ENCODE measurements at places on chromosomes 3 and 15.

- no peak for DNase-seq
Measured at GRCh38 chr3:177538048-177538749, 340.9 kb upstream of the TBL1XR1 start.

GRCh38 chr3:58573640-58574039 is 3.6 kb downstream of the FAM107A start:
- no peak for DNase-seq

- DNase-seq = no peak
Measured at GRCh38 chr3:57958642-57959422, 49.4 kb upstream of the FLNB start.

DNA sequence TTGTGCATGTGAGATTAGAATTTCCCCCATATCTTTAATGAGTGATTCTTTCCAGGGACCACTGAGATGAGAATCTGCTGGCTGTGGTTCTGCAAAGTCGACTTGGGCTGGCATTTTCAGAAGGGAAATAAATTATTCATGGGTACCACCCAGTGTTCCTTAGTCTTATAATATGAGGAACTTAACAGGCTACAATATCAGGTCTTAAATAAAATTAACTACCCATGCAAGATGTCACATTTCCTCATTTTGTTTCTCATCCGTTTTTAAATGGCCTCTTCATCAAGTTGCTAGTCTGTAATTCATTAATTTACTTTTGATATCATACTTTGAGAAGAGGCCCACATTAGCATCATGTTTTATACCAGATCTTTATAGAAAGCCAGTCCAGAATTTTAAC is 58.3 kb upstream of the SKOR1 start:
- DNase-seq = no peak

DNA sequence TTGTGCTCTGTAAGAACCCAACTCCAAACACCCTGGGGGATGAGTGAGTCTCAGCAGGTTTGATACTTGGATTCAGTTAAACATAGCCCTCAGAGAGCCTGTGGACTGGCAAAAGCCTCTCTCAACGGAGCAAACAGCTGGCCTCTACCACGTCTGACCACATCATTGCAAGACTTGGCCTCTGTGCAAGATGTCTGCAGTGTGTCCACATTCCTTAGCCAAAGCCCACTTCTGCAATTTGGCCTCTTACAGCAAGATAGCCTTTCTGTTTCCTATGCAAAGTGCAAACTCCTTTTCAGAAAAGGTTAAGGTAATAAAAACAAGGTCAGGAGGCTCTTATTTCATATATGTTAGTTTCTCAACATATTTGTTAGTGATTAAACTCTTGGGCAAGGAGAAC is 27.9 kb downstream of the FBN1 start:
- no peak for DNase-seq

DNA sequence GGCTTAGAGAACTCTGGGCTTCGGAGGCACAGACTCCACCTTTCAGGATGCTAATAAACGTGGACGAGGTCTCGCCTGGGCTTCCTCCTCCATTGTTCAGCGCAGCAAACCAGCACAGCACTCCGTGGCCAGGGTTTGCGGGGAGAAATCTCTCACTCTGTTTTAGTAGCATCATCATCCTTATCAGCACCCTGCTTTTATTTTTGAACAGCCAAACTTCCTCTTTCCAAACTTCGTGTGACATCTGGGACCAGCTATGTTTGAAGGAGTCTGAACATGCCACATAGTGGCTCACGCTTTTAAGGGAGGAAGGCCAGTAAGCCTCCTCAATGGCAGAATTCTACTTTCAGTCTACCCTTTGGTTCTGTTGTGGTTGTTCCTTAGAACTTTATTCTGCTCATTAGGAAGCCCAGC is 149.0 kb downstream of the PGPEP1L start:
- DNase-seq = no peak

- DNase-seq = no peak
Measured at GRCh38 chr3:65200310-65200970, 512.6 kb upstream of the ADAMTS9 start.

GRCh38 chr3:10140996-10141546 is 507 bp upstream of the VHL start:
- no peak for DNase-seq

- no peak for DNase-seq
Measured at GRCh38 chr3:133209871-133210550, 171.8 kb downstream of the TMEM108 start.

DNA sequence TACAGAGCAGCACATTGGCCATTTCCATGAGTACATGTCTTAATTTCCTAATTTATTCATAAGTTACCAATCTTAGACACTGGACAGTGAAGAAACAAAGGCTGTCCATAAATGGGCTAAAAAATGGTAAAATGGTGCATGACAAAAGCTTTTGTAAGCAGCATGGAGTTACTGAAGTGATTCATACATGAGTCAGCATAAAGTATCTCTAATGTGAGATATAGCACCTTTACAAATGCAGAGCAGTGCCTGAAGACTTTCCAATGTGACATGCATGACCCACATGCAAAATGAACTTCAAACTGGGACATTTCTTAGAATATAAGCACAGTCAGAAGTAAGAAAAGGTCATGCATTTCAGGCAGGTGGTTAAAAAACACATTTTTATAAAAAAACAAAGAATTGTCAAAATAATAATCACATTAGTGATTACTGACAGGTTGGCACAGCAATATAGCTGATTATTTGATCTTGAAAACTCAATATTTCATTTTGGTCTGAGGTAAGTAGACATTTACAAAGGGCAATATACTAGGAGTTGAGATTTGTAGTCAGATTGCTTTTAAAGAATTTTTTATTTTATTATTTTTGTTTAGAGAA is 299.3 kb downstream of the PLCL2 start:
- DNase-seq = no peak

- DNase-seq = no peak
Measured at GRCh38 chr3:36397841-36398240, 17.5 kb downstream of the STAC start.

DNA sequence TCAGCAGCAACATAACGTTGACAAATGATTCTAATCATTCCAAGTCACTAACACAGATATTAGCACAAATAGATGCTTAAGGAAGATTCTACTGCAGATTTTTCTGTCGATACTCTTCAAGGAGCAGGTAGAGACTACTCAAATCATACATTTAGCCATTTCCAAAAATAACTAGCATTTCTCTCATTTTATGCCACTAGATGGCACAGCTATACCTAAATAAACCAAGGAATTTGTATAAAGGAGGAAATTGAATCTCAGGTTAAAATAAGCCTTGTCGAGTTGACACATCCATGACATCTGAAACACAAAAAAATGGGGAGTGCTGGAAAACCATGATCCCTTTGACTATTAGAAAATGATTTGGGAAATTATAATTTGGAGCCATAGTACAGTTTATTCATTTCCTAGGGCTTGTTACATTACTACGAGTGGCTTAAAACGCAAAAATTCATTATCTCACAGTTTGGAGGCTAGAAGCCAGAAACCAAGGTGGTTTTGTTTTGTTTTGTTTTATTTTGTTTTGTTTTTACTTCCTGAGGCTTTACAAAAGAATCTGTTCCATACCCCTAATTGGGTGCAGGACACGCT is 59.5 kb upstream of the STRIT1 start:
- no peak for DNase-seq

- DNase-seq = no peak
Measured at GRCh38 chr15:80188251-80188650, 35.5 kb downstream of the FAH start.

DNA sequence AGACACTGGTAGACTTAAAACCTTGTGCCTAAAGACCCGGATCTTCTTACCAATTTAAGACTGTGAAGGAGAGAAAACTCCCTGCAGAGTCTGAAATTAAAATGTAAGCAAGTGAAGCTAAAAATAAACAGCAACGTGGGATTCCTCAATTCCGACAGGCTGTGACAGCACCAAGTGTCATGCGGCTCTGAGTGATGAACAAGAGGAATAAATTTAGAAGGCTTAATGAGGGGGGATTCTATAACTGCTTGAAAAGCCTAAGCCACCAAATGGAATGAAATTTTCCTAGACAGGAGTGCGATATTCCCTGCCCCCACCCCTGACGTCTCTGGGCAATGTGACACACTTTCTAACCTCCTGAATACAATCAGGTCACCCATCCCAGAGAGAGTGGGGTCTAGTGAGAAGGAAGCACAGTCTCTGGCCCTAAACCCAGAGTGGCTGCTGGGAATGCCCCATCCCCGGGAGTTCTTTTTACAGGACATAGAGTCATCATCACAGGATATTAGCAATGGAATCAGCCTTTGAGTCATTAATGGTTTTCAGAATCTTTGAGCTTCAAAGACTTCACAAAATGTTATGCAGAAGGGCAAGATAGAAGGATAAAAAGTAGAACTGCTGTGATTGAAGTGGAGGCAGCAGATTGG is 114.3 kb downstream of the EDEM1 start:
- DNase-seq = no peak

GRCh38 chr15:43934480-43934879 is 107.7 kb downstream of the WDR76 start:
- no peak for DNase-seq

DNA sequence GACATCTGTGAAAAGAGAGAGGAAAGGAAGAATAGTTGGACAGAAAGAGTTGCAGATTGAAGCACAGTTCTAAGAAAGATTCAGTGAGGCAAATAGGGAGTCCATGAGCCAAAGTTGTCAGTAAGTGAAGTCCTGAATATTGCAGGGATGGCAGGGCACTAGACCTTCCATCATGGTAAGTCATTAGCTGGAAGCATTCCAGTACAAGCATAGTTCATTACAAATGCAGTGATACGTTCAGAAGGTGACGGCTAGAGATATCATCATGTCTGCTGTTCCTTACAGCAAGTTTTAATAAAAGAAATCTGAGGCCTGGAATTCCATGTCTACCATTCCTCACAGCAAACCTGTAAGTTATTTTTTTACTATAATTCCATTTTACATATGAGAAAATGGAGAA is 720.1 kb downstream of the GBE1 start:
- no peak for DNase-seq

GRCh38 chr3:186920301-186920700 is 10.0 kb upstream of the ST6GAL1 start:
- DNase-seq = no peak

DNA sequence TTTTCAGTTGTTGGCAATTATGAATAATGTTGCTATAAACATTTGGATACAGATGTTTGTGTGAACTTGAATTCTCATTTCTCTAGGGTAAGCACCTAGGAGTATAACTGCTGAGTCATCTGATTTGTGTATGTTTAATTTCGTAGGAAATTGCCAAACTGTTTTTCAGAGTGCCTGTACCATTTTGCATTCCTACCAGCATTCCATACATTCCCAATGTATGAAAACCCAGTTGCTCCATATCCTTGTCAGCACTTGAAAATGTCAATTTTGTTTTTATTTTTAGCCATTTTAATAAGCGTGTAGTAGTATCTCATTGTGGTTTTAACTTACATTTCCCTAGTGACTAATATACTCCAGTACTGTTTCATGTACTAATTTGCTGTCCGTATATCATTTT is 98.5 kb upstream of the TSC22D2 start:
- DNase-seq = no peak

DNA sequence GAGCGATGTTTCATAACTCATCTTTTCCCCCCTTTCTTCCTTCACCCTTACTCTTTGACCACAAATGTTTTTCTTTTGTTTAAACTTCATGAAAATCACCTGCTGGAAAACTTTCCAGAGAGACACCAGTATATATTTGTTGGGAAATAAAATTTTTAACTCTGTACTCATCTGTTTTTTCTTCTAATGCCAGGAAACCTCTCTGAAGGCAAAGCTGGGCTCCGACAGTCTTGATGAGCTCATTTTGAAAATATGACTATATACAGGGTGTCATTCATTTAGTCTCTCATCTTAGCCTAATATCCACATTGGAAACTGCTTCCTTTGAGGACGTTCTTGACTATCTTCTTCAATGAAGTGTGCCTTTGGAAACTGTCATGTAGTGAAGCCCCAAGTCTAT is 339.6 kb upstream of the ROBO2 start:
- DNase-seq = no peak

DNA sequence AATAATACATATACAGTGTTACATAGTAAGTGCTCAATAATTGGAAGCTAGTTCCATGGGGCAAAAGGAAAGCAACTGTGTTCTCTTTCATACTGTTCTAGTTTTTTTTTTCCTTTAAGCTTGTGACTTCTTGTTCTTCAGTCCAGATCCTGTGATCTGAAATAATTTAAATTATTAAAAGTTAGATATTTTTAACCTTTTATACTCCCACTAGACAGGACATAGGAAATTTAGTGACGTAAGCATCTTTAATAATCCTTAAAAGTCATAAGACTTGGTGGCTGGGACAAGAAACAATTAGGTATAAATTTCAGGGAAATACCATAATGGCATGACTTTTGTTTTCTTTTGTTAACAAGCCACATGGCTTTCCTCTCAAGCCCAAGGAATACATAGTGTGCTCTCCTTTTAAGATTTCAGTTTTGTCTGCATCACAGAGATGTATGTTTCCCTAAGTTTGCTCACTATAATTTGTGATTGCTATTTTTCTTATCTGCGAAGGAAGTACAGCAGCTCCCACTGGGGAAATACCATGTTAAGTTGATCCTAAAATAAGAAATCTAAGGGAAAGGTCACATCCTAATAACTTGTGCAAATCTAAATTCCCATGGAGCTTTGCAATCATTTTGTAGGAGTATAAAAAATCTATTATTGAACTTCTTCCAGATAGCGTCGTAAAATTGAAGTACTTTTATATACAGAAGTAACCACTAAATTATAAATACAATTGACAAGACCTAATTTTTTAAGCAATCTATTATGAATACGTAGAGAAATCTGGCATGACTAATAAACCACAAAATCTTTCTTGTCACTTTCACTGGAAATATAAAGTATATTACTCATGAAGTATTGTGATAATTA is 30.1 kb downstream of the PPARG start:
- DNase-seq = no peak

- DNase-seq = no peak
Measured at GRCh38 chr3:194399874-194400411, 877 bp upstream of the GP5 start.

- no peak for DNase-seq
Measured at GRCh38 chr3:179402963-179403362, 48.3 kb downstream of the GNB4 start.

- DNase-seq = no peak
Measured at GRCh38 chr3:107063351-107063750, 313.9 kb upstream of the CCDC54 start.

DNA sequence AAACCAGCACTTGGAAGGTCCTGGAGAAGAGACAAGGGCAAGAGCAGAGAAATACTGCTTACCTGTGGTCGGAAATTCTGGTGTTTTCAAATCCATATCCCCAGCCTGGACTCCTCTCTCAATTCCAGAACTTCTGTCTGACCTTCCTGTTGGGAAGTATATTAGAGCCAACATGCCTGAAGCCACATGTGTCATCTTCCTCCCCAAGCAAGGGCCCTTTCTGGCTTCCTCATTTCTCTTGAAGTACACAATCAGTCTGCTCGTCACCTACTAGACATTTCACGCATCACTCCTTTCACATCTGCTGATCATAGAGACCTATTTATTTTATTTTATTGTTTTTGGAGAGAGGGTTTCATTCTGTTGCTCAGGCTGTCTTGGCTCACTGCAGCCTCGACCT is 8.4 kb downstream of the PARP14 start:
- no peak for DNase-seq

GRCh38 chr3:138461246-138461645 is 26.8 kb downstream of the ESYT3 start:
- no peak for DNase-seq

All from stimulated activated CD4-positive, alpha-beta T cell treated with anti-CD3 and anti-CD28 coated beads, TNF-alpha, amount 100 ng/mL, for 4 hours (primary cell).